ENCODE measurements at places on chromosomes 5 and 9.

GRCh38 chr5:83313436-83313835, 158.1 kb upstream of the VCAN start:
- DNase-seq, result no peak

GRCh38 chr5:132387640-132388117, 18.2 kb downstream of the SLC22A5 start:
- DNase-seq, result no peak

- DNase-seq, result no peak
These were observed 159.6 kb downstream of the BNC2 start for GRCh38 chr9:16710888-16711287.

DNA sequence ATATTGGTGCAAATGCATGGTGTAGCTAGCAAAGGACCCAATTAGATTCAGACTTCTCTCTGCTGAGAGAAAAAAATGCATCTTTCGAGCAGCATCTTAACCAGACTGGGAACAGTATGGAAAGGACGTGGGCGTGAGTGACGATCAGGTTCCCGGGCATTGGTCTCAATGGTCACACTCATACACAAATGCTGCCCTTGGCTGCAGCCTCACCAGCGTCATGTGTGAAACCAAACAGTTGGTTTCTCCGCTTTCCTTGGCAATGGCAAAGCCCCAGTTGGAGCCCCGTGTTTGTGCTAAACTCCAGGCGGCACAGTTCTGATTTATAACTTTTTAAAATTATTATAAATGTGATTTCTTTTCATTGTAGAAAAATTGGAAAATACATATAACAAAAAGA, 237.8 kb downstream of the SEC61B start:
- no peak for DNase-seq

DNA sequence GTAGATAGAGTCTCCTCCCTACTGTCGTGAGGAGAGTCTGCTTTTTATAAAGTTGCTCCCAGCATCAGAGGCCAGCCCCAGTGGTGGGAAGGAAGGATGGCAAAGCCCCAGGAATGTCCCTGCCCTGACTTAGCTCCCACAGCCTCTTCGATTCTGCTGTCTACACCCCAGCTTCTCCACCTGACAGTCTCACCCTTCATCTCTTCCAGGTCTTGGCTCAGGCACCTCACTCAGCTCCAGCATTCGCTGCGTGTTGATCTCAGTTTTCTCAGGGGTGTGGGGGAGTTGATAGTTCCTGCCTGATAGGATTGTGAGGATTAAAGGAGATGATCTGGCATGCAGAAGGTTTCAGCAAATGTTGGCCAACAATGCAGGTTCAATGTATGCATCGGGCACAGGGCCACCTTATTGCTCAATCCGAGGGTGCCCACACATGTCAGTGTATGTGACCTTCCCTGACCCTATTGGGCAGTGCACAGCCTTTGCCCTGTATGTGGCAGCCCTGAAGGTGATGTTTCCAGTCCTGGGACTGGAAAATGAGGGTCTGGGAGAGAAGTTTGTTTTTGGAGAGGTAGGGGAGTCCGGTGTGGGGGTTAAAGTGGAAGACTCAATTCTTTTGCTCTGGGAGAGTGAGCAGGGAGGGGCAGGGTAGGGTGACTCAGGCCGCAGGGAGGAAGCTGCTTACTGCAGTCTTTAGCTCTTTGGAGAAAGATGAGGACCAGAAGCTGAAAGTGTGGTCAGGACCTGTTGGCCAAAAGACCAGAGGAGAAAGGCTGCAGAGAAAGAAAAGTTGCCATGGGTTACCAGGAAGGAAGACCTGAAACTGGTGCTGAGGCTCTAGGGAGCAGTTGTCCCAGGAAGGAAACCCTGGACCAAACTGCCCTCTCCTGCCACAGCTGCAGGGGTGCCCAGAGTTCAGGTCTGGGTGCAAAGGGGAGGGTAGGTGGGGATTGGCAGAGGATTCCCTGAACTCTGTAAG, 153.2 kb downstream of the MACROH2A1 start:
- DNase-seq, result no peak

- no peak for DNase-seq
These were observed 75.9 kb downstream of the RAD23B start for GRCh38 chr9:107358986-107359385.

DNA sequence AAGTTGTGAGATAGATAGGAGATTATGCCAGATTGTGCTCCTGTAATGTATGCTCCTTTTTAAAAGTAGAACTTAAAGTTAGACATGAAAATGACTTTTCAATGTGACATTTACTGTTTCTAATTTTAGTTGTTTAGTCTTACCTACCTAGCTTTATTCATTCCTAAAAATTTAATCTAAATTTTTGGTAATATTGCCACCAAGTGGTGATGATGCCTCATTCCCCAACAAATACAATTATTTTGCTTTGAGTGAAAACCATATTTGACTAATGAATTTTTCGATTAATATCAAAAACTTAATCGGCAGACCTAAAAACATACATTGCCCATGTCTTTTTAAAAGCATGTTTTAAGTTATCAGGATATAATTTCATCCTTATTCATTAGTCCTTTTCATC, 25.6 kb downstream of the PPWD1 start:
- no peak for DNase-seq

DNA sequence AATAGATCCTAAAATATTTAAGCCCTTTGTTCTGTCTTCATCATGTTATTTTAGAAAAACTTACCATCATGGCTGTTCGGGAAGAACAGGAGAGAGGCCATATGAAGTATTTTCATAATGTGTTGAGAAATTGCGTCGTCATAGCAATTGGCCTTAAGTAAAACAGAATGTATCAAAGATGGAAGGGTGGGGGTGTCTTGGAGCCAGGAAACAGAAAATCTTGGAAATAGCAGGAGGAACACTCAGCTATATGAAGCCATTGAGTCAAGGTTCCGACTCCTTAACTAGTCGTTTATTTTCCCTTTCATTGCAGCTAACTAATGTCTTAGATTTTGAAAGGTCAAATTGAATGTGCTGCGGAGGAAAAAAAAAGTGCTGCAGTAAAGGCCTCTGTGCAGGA, 1.3 kb downstream of the SPTAN1 start:
- DNase-seq, result no peak

All from stimulated activated CD4-positive, alpha-beta T cell treated with anti-CD3 and anti-CD28 coated beads, Interleukin-4, amount 100 ng/mL, for 24 hours (primary cell).